ENCODE measurements at places on chromosomes 11 and 22.
A peak's percentile ranks its signal among the peaks of the same experiment; 100 is the strongest.

- no peak for DNase-seq
Observed at GRCh38 chr11:108559904-108560303, 33.7 kb downstream of the EXPH5 start.

- DNase-seq = no peak
Observed at GRCh38 chr11:105975128-105975527, 46.9 kb downstream of the MSANTD4 start.

DNA sequence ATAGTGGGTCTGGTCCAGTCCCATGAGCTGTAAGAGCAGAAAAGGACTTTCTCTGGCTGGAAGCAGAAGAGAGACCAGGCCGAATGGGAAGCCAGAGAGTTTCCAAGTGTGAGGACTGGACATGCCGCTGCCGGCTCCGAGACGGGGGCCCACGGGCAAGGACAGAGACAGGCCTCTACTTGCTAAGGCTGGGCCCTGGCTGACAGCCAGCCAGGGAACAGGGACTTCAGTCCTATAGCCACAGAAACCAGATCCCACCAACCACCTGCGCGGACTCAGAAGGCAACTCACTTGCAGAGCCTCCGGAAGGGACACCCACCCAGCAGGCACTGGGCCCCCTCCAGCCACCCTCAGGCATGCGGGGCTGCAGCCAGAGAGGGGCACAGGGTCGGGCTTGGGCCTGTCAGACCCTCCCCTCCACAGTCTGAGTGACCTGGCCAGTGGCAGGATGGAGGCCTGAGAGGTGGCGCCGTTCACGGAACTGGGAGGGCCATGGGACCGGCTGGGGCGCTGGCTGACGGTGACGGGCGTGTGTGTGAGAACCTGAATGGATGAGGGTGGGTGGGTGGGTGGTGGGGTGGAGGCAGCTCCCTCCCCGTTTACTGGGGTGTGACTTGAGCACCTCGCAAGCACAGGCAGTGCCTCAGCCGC, 47.8 kb upstream of the A4GALT start:
- no peak for DNase-seq

DNA sequence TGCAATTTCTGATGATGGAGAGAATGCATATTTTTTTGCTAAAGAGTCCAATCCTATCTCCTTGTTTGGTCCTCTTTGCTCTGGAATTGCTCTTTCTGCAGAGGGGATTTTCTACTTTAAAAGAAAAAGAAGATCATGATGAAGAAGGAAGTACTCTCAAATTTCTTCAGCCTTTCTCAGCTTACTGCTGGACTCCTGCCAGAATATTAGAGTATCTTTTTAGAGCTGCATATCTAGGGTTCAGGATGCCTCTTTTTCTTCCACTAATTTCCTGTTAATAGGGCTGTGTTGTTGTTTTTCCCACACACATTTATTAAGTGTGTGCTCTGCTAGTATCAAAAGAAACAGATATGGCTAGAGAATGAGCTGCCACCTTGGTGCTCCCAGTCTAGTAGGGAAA, 18.2 kb downstream of the UBASH3B start:
- DNase-seq = no peak

- DNase-seq = no peak
Observed at GRCh38 chr22:18085188-18085587, 7.4 kb downstream of the PEX26 start.

DNA sequence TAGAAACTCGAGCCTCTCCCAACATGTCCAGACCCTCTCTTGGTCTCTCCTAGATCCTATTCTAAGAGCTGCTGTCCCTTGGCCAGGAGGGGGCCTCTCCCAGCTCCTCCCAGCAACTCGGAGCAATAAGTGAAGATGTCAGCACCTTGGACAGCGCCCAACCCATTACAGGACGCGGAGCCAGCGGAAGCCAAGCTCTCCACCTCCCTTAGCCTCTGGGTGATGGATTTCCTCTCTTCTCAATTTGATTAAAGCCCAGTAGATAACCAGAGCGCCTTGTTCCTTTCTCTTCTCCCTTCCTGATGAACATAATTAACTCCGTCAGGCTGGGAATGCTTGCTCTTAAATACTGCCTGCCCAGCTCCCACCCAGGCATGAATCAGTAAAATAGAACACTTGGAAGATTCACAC, 26.2 kb upstream of the TPBGL start:
- DNase-seq = peak; percentile 39

DNA sequence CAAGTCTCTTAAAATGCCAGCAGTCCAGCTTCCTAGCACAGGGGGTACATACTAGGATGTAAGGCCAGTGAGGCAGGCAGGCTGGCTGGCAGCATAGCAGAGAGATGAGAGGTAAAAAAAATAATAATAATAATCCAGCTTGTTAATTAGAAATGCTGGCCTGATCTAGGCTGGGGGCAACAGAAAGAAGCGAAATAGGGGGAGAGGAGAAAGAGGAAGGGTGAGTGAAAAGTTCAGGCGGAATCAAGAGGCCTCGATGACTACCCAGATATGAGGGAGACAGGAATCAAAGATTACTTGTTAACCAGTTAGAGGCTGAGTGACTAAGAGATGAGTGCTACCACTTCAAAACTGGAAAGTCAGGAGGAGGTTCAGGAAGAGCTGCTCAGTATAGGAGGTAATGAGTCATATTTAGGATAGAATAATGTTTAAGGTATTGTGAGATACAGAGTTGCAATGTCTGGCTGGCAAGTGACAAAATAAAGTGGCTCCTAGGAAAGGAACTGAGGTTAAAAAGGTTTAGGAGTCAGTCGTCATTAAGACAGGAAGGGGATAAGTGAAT, 2.8 kb downstream of the ALKBH8 start:
- no peak for DNase-seq

- DNase-seq = no peak
Observed at GRCh38 chr22:30864441-30865420, 103.8 kb downstream of the MORC2 start.

DNA sequence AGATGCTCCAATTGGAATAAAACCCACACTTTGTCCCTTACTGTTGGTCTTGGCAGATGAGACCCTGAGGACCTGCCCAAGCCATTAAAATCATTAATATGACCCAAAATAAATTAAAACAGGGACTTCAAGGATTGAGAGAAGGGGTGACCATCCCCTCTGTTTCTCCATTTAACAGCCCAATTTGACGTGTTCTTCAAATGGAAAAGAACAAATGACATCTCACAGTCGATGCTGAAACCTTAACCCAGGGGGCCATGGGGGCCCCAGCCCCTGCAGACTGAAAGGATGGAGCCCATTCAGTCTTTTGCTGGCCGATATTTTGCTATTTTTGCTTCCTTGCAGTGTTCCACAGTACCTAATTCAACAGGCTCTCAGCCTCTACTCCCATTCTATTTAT, 20.5 kb downstream of the ZNF74 start:
- DNase-seq = no peak

DNA sequence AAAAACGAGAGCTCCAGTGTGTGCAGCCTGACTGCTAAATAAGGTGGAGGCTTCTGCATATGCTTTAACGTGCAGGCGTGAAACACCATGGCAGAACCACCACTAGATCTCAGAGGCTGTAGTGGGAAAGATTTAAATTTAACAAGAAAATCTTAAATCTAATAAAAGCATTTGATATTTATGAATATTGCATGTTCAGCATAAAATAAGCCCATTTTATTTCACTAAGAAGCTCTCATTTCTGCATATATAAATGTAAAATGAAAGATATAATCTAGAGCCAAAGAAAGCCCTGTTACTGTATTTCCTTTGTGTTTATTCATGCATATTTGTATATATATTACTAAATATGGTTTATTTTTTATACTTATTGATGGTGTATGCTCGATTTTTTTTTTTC, 188.3 kb downstream of the DDX10 start:
- DNase-seq = no peak

DNA sequence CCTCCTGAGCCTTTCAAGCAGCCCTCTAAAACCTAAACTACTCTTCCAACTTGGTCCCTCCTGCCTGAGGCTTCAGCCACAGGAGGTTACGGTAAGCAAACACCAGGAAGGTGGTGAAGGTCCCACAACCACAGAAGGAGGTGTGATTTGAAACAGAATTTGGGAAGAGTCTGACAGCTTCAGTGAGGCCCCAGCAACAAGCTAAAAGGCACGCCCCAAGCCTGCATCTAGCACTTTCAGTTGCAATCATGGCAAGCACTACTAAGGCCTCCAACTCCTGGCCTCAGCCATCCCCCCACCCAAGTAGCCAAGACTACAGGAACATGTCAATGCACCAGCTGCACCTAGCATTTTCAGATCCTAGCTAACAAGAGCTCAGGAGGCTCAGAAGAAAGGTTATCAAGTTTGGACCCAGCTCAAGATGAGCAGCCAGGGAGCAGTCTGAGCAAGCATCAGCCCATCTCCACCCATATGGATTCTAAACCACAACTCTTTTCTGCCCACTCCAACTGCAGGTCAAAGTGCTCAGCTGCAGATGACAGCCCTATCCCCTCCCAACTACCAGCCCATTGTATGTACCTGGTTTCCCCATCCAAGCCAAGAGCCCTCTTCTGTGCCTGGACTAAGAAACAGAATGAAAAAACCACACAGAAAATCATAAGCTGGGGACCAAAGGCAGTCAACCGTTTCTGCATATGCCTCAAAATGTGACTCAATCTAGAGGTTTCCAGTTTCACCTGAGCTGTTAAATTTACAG, 10.4 kb upstream of the AHNAK start:
- no peak for DNase-seq

GRCh38 chr22:46845296-46846149, 83.1 kb downstream of the TBC1D22A start:
- DNase-seq = no peak

DNA sequence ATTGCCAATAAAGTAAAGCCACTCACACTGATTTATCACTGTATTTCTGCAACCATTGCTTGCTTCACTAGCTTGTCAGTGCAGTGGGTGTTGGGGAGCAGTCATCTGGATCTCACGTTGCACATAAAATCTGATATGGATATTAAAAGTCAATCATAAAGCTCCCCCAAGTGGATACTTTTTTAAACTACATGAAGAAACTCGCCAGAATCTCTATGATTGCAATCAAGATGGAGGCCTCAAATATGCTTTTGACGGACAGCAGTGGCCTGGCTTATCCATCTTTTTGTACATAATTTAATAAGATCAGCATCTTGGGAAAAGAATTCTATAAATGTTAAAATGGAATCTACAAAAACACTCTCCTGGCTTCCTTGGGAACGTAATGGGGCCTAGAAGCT, 137.7 kb downstream of the WT1 start:
- DNase-seq = no peak

- no peak for DNase-seq
Observed at GRCh38 chr22:22043296-22044078, 60.9 kb upstream of the TOP3B start.

- DNase-seq = no peak
Observed at GRCh38 chr11:61916737-61917333, 531 bp downstream of the RAB3IL1 start.

DNA sequence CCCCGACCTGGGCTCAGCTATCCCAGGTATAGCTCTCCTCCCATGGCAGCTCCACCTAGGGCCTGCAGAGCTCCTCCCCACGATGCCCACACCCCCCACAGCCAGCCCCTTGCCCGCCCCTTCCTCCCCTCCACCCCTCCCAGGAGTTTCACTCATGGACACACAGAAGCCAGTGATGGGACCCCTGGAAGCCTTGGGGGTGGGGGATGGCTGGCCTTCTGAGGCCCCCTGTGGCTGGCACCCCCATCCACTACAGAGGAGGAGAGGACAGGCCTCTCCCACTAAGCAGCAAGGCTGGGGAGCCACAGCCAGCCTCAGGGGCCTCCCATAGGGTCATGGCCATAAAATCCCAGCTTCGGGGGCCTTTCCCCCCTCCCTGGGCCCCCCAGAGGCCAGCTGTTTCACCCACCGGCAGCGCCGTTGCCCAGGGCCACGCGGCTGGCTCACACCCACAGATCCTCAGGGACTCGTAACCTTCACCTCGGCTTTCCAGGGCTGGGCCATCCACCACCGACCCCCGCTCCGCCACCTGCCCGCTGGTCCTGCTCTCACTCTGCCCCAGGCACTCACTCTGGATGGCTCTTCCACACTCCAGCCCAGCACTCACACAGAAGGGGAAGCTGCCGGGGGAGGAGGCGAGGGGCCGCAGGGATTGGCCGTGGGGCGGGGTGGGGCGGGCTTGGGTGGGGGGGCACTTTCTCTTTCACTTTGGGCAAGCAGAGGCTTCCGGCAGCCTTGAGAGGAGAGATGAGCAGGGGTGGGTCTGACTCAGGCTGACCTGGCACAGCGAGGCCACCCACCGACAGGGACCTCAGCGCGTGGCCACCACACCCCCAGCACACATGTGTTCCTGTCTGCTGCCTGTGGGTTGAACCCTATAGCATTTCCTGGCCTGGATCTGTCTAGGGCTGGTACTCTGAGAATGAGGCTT, 2.2 kb downstream of the SLC25A22 start:
- DNase-seq = peak; percentile 77

GRCh38 chr11:30254307-30255298, 23.8 kb downstream of the FSHB start:
- DNase-seq = no peak

DNA sequence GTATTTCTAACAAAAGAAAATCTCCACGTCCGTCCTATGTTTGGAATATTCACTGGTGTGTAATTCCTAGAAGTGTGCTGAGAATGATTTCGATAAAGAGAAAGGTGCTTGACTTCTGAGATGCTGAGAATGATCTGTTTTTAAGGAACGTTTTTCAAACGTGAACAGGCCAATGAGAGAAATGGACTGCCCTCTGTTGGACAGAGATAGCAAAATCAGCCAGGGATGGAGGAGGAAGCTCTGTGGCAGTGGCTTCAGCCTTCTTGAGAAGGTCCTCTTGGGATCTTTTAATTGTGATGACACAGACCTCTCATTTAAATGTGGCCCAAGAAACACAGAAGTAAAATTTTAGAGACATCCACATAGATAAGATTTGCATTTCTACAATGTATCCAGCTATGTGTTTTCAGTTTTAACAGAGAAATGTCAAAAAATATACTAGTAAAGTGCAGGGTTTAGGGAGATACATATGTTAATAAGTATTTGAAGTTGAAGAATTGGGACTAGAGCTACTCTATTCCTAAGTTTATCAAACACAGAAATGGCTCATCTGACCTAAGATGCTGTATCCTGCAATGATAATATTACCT, 84.0 kb upstream of the RCN1 start:
- DNase-seq = no peak

DNA sequence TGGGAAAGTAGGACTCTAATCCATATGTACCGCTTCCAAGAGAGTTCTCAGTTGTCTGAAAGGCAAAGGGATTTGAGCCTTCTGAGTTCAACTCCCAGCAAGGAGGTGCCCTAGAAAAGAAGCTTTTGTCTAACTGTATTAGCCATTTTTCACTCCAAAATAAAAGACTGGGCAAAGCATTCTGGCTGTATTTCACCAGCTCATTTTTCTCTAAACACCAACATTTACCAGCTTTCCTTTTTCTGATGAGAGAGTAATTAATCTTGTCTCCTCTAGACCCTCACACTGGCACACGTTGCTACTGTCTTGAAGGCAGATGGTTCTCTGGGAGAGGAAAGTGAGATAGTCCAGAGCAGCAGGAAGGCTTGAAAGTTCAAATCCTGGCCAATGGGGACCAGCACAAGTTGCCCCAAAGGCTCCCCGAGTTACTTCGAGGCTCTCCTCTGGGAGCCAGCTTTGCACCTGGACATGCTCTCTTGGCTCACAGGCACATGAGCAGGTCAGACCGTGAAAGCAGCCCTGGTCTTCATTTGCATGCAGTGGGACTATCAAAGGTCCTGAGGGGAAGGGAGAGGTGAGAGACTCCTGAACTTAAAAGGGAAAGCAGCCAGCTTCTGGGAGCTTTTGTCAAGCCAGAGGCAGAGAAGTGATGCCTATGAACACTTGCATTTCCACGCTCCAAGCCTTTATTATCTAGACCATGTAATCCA, 100.0 kb downstream of the NTM start:
- DNase-seq = no peak
